ENCODE measurements at places on chromosomes 1 and 21.

DNA sequence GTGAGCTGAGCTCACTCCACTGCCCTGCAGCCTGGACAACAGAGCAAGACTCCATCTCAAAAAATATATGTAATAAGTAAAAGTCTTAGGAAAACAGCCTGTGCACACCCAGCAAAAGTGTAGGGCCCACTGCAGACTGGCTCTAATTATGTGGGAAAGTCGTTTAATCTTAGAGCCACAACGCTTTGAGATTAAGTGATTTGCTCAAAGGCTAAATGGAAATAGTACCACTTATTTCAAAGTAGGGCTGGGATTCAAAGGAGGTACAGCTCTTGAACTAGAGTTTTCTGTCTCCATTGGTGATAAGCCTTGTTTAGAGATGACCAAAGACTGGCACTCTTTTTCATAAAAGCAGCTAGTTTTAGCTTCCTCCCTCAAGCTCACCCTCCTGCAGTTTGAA lies 2.2 kb downstream of the TACSTD2 start:
- DNase-seq: no peak

- no peak for DNase-seq
These were observed 52.1 kb downstream of the EIF2D start for GRCh38 chr1:206560007-206560716.

DNA sequence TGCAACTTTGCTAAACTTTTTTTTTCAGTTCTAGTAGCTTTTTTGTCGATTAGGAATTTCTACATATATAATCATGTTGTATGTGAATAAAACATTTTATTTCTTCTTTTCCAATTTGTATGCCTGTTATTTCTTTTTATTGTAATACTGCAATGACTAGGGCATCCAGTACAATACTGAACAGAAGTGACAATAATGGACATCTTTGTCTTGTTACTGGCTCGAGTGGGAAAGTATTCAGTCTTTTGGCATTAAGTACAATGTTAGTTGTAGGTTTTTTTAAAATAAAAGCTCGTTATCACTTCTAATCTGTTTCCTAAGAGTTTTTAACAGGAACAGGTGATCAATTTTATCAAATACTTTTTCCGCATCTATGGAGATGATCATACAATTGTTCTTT lies 9.8 kb downstream of the STPG1 start:
- DNase-seq: no peak

- no peak for DNase-seq
These were observed 8.9 kb downstream of the MTF1 start for GRCh38 chr1:37850352-37850955.

DNA sequence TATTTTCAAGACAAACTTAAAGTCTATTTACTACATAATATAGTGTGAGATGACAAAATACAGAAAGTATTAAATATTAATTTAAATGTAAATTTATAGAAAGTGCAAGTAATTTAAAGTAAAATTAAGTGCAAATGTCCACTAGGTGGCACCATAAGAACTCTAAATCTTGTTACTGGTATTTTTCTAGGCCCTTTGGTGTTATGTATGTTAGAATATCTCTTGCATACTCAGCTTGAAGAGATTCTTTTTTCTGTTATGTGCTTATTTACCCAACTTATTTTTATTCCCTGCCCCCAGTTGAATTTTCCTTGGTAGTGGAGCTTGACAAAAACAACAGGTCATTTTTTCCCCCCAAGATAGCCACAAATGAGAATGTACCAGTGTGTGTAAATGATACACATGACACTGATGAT lies 71.5 kb downstream of the RPS6KC1 start:
- DNase-seq: peak; percentile 39

DNA sequence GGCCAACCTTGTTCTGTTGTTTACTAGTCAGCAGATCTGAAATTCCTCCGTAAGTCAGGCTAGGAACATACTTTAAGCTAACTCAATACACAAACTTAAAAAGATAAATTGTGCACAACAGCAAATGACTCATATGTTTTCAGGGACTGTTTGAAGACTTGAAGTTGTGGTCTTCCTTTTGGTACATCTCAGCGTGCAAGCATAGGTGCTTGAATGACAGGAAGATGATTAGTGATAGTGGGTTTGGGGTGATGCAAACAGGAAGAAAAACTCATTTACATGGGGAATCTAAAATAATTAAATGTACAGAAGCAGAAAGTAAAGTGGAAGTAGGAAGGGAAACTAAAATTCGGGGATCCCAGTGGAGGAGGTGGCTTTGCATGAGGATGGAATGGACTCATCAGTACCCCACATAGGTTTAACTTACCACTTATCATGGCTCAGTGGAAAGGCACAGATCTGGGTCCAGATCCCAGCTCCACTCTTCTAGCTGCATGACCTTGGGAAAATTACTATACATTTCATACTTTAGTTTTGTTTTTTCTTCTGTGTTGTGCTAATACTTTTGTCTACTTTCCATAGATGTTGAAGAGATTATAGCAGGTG lies 122.3 kb downstream of the XCL2 start:
- no peak for DNase-seq

DNA sequence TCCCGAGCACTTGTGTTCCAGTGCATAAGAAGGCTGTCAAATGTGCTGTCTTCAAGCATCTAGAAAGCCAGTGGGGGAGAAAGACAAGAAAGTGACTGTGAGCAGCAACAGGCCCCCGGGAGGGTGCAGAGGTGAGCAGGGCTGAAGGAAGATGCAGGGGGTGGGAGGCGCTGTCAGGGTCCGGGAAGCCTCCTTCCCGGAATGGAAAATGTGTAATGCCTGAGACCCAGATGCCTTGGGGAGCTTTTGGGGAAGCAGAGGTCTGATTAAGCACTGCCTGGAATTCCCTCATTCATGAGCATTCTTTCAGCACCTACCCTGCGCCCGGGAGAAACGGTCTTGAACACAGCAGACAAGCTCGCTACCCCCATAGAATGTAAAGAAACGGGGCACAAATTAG lies 1.3 kb downstream of the NPHP4 start:
- no peak for DNase-seq

- DNase-seq: no peak
These were observed 22.1 kb downstream of the TOR3A start for GRCh38 chr1:179103999-179104398.

- no peak for DNase-seq
These were observed 5.9 kb downstream of the TARBP1 start for GRCh38 chr1:234473118-234473517.

DNA sequence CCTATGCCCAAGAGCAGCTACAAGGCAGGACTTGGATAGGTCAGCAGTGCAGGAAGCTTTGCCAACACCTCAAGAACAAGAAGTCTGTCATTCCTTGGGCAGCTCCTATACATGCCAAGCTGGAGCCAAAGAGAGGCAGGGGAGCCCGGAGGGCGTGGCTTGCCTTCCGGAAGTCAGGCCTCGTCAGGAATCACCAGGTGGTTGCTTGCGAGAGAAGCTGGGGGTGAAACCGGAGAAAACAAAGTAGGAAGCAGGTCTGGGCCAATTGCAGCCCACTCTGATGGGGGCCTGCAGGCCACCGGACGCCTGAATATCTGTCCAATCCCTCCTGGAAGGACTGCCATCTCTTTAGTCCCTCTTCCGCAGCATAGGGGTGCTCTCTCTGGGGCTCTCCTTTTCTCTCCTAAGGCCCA lies 794 bp upstream of the FAM76A start:
- no peak for DNase-seq

GRCh38 chr1:241677201-241677600 lies 25.1 kb downstream of the WDR64 start:
- DNase-seq: no peak

DNA sequence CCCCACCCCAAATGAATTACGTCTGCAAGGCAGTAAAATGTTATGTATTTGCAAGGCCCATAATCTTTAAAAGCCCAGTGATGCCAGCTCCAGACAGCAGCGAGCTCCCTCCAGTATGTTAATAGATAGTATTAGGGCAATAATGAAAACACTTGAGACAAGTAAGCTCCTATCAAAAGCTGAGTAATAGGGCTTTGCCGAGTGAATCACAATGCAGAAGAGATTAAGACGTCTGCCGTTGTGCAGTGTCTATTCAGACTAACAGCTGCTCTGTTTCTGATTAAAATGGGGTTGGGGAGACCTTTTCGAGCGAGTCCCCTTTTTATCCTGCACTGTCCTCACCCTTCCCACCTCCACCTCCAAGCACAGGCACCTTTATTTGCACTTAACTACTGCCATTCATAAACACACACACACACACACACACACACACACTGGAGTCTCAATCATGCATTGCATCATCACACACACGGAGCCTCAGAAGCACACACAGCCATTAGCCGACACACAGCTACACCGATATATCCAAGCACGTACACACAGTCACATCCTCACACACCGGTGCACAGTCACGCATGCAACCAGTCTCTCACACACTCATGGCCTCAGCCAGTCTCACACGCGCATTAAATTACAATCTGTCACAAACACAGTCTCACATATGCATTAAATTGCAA lies 46.0 kb upstream of the FOXO6 start:
- no peak for DNase-seq

GRCh38 chr1:100100202-100100601 lies 32.5 kb downstream of the SASS6 start:
- no peak for DNase-seq

- no peak for DNase-seq
These were observed 6.5 kb downstream of the PADI4 start for GRCh38 chr1:17314491-17314971.

DNA sequence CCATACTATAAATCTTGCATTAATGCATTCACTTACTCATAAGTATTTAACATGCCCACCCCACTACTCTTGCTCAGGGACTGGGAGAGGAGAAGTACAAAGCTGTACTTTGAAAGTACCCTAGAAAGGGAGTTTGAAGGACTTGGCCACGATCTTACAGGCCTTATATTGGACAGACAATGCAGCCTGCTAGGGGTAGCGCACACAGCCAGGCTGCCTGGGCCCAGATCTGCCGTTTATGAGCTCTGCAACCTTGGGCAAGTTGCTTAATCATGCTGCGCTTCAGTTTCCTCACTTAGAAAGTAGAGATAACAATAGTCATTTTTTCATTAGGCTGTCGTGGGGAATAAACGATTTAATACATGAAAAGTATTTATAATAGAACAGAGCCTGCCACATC lies 110.1 kb downstream of the CDC7 start:
- no peak for DNase-seq

GRCh38 chr1:91550961-91551360 lies 50.3 kb downstream of the CDC7 start:
- no peak for DNase-seq

DNA sequence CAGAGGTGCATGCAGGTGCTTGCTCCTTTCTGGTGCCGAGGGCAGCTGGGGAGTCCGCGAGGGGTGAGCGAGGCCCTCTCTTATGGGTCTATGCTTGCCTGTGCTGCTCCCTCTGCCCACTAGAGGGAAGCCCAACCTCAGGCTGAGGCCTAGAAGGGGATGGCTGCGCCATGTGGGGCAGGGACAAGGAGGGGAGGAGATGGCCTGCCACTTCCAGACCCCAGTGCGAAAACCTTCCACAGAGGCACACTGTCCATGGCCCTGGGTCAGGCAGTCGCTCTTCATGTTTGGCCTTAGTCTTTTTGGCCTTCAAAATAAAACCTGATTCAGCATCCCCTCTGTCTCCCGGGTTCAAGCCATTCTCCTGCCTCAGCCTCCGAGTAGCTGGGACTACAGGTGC lies 14.0 kb downstream of the RHBG start:
- DNase-seq: peak; percentile 40

DNA sequence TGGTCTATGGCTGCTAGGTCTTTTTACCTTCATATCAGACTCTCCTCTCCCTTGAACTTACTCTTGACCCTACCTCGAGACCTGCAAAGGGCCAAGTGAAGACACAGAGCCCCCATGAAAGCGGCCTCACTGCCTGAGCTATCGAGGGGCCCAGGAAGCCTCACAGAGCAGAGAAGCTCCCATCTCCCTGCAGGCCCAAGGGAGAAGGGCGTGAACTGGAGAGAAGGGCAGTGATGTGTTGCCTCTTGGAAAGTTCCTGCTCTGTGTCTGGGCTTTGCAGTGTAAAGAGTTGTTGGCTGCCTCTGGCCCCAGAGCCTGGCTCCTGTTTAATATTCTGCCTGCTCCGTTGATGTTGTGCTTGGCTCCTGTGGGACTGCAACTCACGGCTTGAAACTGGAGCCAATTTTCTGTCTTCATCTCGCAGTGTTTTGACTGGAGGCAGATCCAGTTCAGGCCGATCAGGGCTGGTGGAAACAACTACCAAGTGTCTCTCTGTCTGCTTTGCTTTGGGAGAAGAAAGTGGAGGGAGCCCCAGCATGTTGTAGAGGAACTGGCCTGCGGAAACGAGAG lies 4.3 kb downstream of the SERTAD4 start:
- no peak for DNase-seq

DNA sequence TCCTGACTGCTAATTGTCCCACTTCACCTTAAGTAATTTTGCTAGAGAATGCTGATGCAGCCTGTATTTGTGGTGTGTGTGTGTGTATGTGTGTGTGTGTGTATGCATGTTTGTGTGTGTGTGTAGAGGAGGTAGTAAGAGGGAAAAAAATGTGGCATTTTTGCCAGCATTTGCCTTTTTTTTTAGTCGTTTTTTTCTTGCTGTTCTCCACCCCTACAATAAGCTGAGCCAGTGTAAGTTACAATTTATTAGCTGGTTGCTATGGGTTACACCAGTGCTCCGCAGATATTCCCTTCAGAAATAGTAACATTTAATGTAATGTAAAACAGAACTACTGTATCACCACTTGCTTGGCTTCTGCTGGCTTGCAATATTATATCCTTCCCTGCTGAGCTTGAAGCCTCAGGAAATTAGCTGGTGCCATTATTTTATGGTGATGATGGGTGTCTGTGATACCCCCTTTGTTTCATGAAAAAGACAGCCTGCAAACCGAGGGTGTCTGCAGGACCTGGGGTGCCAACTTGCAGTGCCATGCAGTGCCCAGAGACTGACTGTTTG lies 23.4 kb upstream of the IGSF3 start:
- no peak for DNase-seq

- DNase-seq: no peak
These were observed 15.3 kb downstream of the VPS13D start for GRCh38 chr1:12245116-12245515.

DNA sequence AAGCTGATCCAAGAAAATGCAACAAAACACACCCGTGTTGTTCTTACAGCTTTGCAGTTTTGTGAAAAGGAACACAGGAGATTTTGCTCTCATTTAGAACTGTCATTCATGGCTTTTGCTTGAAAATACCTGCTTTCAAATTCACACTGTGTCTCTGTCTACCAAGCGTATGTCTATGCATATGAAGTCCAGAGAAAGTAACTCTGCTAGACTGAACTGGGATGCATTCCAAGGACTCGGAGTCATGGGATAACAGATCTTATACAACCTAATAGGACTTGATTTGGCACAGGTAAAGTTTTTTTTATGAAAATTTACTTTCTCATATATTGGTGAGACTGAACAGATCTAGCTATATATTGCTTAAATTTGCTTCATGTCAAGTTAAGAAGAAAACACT lies 102.4 kb downstream of the PTGER3 start:
- no peak for DNase-seq

GRCh38 chr1:149937759-149938158 lies 1.1 kb upstream of the MTMR11 start:
- DNase-seq: no peak

DNA sequence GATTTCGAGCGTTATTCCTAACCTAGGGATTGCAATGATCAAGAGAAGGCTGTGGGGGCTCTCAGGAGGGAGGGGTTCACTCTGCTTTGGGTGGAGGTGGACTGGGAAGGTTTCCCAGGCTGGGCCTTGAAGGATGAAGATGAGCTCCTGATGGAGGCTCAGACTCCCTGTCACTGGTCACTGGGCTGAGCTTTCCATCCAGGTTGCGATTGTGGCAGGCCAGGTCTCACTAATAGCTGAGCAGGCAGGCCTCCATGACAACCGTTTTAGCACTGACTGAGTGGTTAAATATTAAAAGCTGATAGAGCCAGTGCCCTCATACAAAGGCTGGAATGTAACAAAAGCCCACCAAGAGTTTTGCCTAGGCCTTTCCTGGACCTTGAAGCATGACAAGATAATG lies 36.2 kb upstream of the EFCAB14 start:
- peak; percentile 24 for DNase-seq

Data from RCC 7860 (cell line).